ENCODE measurements at places on chromosomes 1 and 21. TPM values are rescaled to one million over a fixed set of nuclear protein-coding genes. Genes with fewer than 3 reads are reported as not detected.

Gene CD52
- not detected for total RNA-seq

Gene SMCP
- total RNA-seq, result not detected

Gene CHRM3
- total RNA-seq, result 44.3 TPM

Gene S100A6
- 51.7 TPM for total RNA-seq

Gene SPRR1B
- total RNA-seq, result not detected

Gene INKA2
- 7.8 TPM for total RNA-seq

Gene ELF3
- total RNA-seq, result not detected

Gene NBPF26
- 18.0 TPM for total RNA-seq

Gene FAM131C
- total RNA-seq, result 4.6 TPM

Gene ACKR1
- 0.92 TPM for total RNA-seq

Gene EDN2
- not detected for total RNA-seq

Gene KRTAP11-1
- not detected for total RNA-seq

Gene S100A7
- not detected for total RNA-seq

Gene ESPN
- 0.92 TPM for total RNA-seq

Gene C1QTNF12
- total RNA-seq, result not detected

Gene HSD3B1
- total RNA-seq, result not detected

Gene OR6K3
- total RNA-seq, result not detected

Gene TRIM62
- 4.6 TPM for total RNA-seq

Gene PADI1
- total RNA-seq, result 0.92 TPM

Gene ELAVL4
- 119 TPM for total RNA-seq

Gene SMG7
- total RNA-seq, result 38.1 TPM

Gene LRRC52
- not detected for total RNA-seq

Gene PGLYRP4
- not detected for total RNA-seq

Gene ARMH1
- 5.8 TPM for total RNA-seq

Gene SSX2IP
- 27.0 TPM for total RNA-seq

Gene GNG5
- 6.7 TPM for total RNA-seq

Gene LMNA
- total RNA-seq, result 29.5 TPM

Gene OR2T1
- total RNA-seq, result not detected

Gene PCAT6
- total RNA-seq, result not detected

Gene GPX7
- 27.2 TPM for total RNA-seq

Gene SGIP1
- 79.6 TPM for total RNA-seq

Gene LCE2A
- total RNA-seq, result not detected

Gene RHCE
- total RNA-seq, result 1.4 TPM

Gene EFNA3
- total RNA-seq, result 13.8 TPM

Gene GORAB
- 13.4 TPM for total RNA-seq

Gene TMCC2
- total RNA-seq, result 38.3 TPM

Gene SLAMF7
- total RNA-seq, result not detected

Gene TRPM2
- 9.2 TPM for total RNA-seq

Gene MASP2
- not detected for total RNA-seq

Gene TMEM61
- total RNA-seq, result 1.4 TPM

Gene RNF186
- not detected for total RNA-seq

Gene ILDR2
- total RNA-seq, result 76.8 TPM

Gene MPL
- 0.23 TPM for total RNA-seq

Gene APCS
- not detected for total RNA-seq

Gene RABGAP1L
- 136 TPM for total RNA-seq

Gene GFI1
- total RNA-seq, result not detected

Gene TAS1R3
- total RNA-seq, result 0.23 TPM

Gene ZNF683
- total RNA-seq, result not detected

Gene AGMAT
- total RNA-seq, result 2.3 TPM

Gene DPT
- total RNA-seq, result not detected
